ENCODE measurements at places on chromosomes 12 and 14. TPM values are rescaled to one million over a fixed set of nuclear protein-coding genes. Genes with fewer than 3 reads are reported as not detected.

GLIPR1L1 gene
- not detected for total RNA-seq

TESPA1 gene
- 24.1 TPM for total RNA-seq

PLD4 gene
- total RNA-seq, result 3.7 TPM

PTGER2 gene
- not detected for total RNA-seq

PGAM5 gene
- total RNA-seq, result 86.5 TPM

NID2 gene
- not detected for total RNA-seq

OR11H6 gene
- not detected for total RNA-seq

WNT5B gene
- 2.6 TPM for total RNA-seq

All from OCI-LY7 (cell line).